ENCODE measurements at places on chromosomes 13 and 19.

- DNase-seq, result no peak
Measured at GRCh38 chr13:73998631-73999030, 135.6 kb downstream of the KLF12 start.

DNA sequence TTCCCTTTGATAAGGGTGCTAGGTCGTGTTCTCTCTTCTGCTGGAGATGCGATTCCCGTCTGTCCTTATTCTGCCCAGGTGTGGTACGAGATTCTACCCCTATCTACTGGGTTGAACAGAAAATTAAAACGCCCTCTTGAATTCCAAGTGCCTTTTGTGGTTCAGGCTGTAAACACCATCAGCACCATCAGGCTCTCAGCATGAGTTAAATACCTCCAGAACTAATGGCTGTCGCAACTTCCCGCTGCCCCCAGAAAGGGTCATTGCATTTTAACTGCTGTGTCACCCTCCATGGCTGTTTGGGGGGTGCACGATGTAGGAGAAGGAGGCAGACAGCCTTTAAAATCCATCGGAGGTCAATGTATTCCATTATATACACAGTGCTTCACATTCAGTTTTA, 177.4 kb downstream of the OXGR1 start:
- DNase-seq, result no peak

- DNase-seq, result no peak
Measured at GRCh38 chr13:113664751-113665596, 2.0 kb upstream of the GRK1 start.

DNA sequence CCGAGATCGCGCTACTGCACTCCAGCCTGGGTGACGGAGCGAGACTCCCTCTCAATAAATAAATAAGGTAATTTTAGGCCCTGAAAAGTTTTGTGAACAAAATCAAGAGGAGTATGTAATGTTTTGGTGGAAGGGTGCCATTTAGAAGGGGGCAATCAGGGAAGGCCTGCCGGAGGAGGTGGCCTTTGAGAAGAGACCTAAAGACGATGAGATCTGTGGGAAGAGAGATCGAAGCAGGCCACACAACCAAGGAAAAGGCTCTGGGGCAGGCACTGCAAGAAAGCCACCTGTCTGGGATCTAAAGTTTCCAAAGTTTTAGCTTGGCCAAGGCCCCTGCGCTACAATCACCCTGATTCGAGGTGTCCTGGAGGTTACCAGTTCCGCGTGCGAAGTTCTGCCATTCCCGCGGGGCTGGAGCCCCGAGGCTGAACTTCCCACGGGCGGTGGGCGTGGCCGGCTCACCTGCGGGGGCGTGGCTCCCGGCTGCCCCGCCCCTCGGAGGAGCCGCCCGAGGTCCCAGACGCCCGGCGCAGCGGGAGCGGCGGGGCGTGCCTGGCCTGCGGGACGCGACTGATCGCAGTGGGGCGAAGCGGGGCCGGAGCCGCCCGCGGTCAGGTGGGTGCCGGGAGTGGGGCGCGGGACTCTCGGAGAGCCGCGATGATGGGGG, at the start of gene KLC3:
Gene KLC3, plus strand, starts transcription at position 519 of the 667 bp plus-strand sequence. CDS start 4,792 bp downstream, outside the sequence.
- no peak for DNase-seq

DNA sequence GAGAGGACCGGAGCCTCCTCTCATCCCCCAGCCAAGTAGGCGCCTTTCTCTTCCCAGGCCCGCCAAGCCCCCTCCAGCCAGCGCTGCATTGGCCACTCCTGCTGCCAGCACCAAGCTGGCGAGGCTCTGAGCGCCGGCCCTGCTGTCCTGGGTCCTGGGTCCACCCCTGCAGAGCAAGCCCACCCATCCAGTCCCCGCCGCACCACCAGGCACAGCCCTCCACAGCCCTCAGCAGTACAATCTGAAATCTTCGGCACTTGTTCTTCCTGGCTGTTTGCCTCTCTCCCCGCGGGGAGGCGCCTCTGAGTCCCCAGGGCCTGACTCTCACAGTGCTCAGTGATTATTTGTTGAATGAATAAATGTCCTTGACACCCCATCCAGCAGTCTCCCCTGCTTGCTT, 236.4 kb upstream of the SGCG start:
- no peak for DNase-seq

DNA sequence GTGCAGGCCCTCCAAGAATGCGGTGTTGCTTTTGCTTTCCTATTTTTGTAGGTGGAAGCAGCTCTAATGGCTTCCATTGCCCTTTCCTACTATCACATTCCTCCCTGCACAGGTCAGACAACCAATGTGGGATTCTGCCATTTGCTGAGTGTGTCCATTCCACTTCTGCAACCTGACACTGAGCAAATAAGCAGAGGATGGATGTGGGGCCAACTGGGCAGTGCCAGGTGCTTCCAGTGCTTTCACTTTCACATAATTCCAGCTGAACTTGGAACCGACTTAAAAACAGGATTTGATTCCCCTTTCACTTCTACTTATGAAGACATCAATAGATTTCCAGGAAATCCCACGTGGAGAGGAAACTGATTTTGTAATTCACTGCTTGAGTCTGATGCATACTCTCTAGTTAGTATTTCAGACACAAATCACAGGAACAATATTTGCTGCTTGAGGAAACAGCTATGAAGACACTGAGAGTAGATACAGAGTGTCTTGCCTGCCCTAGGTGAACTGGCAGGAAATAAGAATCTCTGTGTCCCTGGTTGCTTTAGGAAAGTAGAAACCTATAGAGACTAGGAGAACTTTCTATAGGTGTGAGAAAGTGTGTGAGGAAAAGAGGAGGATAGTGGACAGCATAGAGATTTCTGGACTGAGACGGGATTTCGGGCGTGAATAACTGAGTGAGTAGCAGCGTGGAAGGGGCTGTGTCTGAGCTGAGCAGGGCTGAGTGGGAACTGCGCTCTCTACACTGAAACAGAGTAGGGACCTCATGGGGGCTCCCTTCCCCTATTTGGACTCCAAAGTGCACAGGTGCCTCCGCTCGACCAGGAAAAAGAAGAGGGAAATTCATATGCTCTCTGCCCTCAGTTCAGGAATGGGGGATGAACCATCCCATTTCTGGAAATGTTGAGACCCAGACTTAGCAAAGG, 22.5 kb downstream of the LGALS16 start:
- DNase-seq, result no peak

DNA sequence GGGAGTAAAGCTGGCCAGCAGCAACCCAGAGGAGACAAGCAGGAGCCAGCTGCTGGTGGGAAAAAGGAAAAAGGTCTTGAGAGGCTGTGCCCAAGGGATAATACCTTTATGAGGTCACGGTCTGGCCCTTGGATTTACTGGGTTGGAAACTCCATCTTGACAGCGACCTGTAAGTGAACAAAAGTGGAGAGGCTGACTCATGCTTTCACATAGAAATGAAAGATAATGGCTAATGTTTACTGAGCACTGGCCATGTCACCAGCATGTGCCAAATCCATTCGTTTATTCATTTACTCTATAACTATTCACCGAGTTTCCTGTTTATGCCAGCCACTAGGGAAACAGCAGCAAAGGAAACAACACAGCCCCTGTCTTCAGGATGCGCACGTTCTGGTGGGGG, 4.7 kb downstream of the VRK3 start:
- no peak for DNase-seq

GRCh38 chr13:83008212-83008929, 873.9 kb downstream of the SLITRK1 start:
- no peak for DNase-seq

GRCh38 chr19:13932911-13933393, 5.3 kb downstream of the PODNL1 start:
- no peak for DNase-seq

DNA sequence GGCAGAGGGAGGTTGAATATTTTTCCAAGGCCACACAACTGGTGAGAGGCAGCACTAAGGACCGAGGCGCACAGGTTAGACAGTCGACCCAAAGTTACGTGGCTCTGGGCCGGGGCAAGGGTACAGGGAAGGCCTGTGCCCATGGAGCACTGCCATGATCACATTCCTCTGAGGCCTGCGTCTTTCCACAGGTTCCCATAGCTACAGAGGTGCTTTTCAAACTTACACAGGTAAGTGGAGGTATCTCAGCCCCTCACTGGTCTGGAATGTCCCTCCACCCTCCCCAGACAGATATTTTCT, 814 bp downstream of the ZNF211 start:
- DNase-seq, result no peak

GRCh38 chr13:41590643-41591042, 133.3 kb downstream of the RGCC start:
- DNase-seq, result no peak

GRCh38 chr13:110407021-110407420, 99.9 kb downstream of the COL4A2 start:
- no peak for DNase-seq

- DNase-seq, result no peak
Measured at GRCh38 chr13:78586706-78587105, 16.6 kb downstream of the POU4F1 start.

GRCh38 chr19:16441661-16442162, 30.1 kb downstream of the EPS15L1 start:
- DNase-seq, result peak; percentile 29

GRCh38 chr13:27281420-27281819, 10.8 kb downstream of the RASL11A start:
- peak; percentile 28 for DNase-seq

DNA sequence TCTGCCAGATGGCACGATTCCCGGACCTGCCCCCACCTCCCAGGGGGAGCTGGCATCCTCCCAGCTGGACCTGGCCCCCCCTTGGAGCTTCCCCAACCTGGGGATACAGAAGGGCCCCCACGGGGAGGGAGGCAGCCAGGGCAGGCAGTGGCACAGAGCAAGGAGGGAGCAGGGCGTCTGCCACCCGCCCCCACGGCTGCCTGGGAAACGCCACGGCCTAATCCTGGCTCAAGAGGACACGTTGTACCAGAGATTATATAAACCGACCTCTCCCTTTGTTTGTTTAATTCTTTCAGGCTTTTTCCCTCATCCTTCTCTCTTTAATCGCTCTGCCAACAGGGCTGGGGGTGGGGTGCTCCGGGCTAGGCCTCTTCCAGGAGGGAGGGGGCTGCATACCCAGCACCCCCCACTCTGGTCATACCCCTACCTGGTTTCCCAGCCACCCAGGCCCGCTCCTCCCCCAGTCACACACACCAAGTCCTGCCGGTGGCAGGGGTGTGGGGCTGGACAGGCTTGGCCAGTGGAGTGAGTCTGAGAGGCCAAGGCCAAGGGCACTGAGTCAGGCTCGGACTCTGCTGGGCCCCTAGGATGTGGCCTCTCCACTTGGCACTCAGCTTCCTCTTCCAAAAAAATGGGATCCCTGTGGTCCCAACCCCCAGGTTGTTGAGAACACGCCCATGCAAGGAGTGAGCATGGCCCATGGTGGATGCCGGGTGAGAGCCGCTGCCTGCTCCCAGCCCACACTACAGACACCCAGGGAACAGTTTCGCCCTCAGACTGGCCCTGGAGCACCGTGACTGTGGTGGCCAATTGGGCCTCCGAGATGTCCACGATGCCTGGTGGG, 29.5 kb upstream of the NFIC start:
- peak; percentile 98 for DNase-seq

- DNase-seq, result no peak
Measured at GRCh38 chr19:19911150-19911549, 10.4 kb downstream of the ZNF93 start.

DNA sequence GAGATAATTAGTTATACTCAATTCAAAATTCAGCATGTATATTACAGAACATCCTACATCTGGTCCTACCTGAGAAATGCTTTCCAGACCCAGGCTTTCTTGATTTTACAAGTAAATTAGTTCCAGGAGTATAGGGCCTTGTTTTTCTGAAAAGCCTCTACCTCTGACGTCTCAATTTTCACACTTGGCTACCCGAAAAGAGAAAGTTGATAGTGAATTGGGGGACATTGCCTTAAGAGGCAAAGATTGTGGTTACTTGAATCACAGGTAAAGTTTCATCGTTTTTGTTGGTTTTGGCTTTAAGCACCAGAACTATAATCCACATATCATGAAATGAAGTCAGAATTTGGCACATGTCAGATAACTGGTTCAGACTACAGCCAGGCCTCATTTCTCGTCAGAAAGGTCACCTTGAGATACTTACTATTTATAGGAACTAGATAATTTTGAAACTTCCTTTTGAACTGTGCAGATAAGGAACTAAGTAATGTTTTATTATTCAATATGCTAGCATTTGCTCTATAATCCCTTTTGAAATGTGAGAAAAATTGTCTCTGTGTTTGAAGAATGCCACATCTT, 30.8 kb downstream of the FAM124A start:
- DNase-seq, result no peak

- no peak for DNase-seq
Measured at GRCh38 chr13:41864658-41865057, 96.3 kb downstream of the VWA8 start.

- DNase-seq, result no peak
Measured at GRCh38 chr19:20664901-20665781, 3.8 kb upstream of the ZNF626 start.
